HAP-1 (cell line): ENCODE measurements at places on chromosomes 7 and 10.

DNA sequence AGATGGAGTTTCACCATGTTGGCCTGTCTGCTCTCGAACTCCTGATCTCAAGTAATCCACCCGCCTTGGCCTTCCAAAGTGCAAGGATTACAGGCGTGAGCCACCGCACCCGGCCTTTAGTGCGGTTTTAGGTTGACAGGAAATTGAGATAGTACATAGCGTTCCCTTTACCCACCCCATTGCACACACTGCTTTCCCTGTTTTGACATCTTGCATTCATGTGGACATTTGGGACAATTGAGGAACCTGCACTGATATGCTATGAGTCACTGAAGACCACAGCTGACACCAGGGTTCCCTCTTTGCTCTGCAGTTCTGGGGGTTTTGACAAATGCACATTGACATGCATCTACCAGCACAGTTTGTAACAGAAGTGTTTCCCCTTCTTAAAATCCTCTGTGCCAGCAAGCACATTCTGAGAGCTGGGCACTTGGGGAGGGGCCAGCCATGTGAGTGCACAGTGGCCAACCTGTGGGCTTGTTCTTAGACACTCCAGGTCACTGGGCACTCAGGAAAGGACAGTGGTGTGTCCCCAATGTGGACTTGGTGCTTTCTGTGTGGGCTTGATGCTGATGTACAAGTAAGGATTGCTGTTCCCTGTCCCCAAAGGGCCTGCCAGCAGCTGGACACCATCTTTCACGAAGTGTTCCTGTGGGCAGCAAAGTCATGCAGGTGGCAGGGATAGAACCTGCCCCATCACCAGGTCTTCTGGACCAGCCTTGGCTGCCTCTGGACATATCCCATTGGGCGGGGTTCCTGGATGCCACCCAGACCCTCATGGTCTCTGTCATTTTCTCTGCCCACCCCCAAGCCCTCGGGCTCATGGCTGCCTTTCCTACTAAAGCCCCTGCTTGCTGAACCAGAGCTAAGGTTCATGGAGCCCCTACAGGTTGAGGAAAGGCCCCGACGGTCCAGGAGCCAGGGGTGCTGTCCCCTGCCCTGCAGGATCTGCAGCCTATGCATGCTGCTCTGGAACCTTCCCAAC is 579.8 kb downstream of the GLRX3 start:
- no peak for DNase-seq

DNA sequence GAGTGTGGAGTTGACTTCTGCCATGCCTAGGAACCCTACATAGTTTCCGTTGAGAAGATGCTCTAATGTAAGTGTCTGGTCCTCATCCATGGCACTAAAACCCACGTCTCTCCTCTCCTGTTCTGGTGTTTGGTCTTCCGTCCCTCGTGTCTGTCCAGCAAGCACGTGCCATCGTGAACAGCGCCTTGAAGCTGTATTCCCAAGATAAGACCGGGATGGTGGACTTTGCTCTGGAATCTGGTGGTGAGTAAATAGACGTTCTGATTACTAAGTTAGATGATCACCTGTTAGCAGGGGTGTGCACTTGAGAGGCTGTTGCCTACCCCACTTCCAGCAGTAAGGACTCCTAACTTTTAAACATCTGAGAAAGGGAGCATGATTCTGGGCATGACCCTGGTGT is 15.1 kb upstream of the GET4 start:
- no peak for DNase-seq

GRCh38 chr7:151133266-151133985 is 34.1 kb downstream of the GBX1 start:
- no peak for DNase-seq

- no peak for DNase-seq
Measured at GRCh38 chr10:99316374-99316773, 12.8 kb upstream of the CNNM1 start.

GRCh38 chr7:36165059-36165458 is 12.0 kb downstream of the EEPD1 start:
- no peak for DNase-seq

DNA sequence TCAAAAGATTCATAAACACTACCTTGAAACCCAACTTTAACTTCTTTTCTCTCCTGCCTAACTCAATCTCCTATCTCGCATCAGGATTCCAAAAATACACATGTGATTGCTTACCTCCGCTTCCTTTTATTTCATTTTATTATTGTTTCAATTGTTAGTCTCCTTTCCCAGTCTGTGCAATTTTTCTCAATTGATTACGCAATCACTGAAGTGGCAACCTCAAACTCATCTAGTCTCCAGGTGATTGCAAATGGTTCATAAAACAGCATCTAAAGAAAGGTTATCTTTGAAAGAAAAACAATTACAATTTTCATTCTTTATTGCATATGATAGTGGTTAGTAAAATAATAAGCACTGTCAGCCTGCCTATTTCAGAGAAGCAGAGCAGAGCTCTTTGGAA is 45.6 kb downstream of the CHRM2 start:
- no peak for DNase-seq

DNA sequence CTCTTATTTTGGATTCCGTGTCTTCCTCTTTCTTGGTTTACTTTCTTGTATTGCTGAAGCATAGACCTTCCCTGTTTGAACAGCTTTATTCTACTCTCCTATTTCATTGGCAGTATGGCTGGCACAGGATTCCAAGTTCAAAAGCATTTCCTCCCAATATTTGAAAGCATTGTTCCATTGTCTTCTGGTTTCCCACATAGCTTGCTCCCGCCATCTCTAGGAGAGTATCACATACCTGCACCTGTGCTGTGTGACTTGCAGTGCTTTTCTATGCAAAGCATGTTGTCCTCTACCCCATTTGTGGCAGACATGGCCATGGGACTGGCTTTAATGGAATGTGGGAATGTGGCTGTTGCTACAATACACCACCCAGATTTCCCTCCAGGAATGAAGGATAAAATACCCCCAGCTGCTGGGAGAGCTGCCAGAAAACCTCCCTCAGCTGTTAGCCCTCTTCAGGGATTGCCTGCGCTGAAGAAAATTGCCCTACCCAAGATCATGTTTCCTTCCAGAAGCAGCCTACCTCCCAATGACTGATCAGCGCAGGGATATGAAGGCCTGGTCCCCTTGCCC is 6.9 kb upstream of the MYOF start:
- DNase-seq, result no peak

DNA sequence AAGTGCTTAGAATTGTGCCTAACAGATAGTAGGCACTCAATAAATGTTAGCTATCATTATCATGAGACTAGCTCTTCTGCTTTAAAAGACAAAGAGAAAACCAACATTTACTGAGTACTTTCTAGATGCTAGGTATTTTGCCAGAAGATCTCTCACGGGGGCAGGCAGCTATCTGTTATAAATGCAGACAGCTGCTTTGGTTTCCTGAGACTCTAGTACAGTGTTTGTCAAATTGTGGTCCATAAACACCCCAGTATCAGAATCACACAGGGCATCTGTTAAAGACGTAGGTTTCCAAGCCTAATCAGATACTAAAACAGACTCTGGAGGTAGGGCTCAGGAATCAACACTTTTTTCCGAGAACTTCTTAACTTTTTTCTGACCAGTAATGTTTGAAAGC is 13.9 kb downstream of the FAM133B start:
- DNase-seq, result no peak

DNA sequence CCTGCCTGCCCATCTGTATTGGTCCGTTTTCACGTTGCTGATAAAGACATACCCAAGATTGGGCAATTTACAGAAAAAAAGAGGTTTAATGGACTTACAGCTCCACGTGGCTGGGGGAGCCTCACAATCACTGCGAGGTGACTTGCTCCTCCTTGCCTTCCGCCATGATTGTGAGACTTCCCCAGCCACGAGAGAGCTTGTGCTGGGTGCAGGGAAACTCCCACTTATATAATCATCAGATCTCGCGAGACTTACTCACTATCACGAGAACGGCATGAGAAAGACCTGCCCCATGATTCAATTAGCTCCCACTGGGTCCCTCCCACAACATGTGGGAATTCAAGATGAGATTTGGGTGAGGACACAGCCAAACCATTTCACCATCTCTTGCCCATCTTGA is 111.8 kb downstream of the MYL10 start:
- no peak for DNase-seq

DNA sequence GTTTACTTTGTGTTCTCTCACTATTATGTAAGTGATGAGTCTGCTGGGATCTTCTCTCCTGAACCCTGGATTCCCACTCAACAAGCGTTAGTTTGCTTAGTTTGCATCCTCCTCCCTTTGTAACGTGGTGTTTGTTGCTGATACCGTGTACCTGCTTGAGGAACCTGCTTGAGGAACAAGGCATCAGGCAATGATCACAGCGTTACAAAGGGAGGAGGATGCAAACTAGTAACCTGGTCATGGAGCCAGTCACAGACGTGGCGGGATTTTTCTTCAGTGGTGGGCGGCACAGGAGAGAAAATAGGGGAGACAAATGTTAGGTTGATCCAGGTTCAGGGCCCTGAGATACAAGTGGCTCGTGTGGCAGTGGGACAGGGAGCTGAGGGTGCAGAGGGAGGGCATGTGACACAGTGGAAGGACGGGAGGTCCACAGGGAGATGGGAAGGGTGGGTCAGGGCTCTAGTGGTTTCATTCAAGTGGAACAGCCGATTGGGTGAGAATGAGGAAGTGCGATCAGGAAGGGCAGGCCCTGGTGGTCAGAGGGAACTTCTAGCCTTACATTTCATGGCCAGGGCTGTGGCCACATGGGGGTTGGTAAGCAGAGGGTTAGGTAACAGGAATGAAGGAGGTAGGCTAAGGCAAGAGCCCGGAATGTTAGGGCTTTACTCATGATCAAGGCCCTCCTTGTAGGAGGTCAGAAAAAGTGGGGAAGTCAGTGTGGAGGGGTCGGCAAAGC is 38.0 kb downstream of the SNX10 start:
- no peak for DNase-seq

DNA sequence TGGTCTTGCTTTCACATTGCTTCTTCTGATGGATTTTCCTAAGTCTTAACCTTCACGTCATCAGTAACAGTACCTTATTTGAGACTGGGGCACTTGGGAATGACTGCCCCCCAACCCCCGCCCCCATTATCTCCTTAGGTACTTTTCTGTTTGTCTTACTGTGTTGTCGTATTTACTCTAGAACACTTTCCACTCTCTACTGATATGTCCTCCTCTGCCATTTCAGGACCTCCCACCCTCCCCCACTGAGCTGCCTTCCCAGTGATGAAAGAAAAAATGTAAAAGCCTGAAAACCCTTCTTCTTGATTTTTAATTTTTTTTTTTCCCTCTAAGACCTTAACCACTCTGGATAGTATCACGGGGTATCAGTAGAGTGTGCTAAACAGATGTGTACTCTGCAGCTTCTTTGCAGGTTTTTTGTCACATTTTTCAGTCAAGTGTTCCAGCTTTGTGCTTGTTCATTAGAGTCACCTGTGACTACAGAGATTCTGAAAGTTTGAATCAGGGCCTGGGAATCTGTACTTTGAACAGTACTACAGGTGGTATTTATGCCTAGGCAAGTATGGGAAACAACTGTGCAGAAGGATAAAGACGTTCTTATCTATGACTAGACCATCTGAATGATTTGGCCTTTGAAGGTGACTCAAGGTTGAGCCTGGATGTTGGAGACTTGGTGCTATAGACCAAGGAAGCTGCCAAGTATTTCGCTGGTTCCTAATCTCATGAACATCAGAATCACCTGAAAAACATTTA is 8.3 kb downstream of the CALU start:
- no peak for DNase-seq

DNA sequence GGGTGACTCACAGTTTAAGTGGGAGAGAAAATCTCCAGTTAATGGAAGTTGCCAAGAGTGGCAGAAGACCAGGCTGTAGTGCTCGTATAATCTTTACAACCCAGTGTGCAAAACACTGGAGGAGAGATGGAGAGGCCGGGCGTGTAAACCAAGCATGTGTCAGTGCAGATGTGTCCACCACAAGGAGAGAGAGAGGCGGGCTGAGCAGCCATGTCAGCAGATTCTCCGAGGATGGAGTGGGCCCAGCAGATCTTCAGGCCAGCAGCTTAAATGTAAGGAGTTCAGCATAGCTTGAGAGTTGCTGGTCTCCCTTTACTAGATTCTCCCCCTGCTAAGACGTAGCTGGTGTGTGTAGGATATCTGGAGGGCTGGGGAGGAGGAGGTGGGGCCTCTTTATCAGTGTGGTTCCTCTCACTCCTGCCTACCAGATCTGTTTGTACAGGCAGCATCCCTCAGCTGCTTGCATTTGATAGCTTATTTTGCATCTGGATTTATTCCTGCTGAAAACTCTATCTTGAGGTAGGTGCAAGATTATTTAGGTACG is 13.7 kb downstream of the BPGM start:
- DNase-seq, result no peak

- no peak for DNase-seq
Measured at GRCh38 chr7:41701068-41701941, 1.6 kb downstream of the INHBA start.

DNA sequence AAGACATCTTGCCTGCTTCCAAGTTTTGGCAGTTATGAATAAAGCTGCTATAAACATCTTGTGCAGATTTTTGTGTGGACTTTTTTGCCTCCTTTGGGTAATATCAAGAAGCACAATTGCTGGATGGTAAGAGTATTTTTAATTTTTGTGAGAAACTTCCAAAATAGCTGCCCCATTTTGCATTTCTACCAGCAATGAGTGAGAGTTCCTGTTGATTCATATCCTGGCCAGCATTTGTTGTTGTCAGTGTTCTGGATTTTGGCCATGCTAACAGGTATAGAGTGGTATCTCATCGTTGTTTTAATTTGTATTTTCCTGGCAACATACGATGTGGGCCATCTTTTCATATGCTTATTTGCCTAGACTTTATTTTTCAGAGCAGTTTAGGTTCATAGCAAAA is 53.9 kb downstream of the BTAF1 start:
- no peak for DNase-seq

DNA sequence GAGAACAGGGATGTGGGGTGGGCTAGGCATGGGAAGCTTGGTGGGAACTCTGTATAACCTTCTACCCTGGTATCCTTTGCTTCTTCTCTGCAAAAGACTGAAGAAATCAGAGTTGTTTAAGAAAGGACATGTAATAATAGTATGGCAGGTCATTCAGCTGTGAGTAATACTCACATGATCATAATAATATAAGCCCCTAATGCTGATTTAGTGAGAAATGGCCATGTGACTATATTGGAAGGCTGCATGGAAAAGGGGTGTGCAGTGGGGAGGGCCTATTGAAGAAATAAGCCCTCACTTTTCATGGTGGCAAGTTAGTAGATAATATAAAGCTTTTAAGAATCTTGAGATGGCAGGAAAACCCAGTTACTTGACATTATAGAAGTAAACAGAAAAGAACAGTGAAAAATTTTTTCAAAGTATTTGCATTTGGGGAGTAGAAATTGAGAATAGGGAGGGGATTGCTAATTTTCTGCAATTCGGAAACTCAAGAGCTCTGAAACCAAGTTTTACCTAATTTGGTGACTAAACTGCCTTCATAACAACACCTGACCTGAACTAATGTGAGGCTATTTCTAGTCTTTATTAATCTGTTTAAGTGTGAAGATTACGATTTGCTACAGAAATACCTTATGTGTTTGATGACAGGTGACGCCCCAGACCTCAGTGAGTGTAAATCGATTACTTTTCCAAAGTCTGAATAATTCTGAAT is 44.4 kb downstream of the ATXN7L1 start:
- no peak for DNase-seq

- DNase-seq, result no peak
Measured at GRCh38 chr10:11148142-11149028, 130.7 kb downstream of the CELF2 start.
